ENCODE measurements at places on chromosomes 4 and X.

GRCh38 chr4:36328130-36328529 lies 46.7 kb downstream of the DTHD1 start:
- DNase-seq: no peak

- no peak for DNase-seq
These were observed 753.8 kb upstream of the PCDH7 start for GRCh38 chr4:29966386-29966785.

DNA sequence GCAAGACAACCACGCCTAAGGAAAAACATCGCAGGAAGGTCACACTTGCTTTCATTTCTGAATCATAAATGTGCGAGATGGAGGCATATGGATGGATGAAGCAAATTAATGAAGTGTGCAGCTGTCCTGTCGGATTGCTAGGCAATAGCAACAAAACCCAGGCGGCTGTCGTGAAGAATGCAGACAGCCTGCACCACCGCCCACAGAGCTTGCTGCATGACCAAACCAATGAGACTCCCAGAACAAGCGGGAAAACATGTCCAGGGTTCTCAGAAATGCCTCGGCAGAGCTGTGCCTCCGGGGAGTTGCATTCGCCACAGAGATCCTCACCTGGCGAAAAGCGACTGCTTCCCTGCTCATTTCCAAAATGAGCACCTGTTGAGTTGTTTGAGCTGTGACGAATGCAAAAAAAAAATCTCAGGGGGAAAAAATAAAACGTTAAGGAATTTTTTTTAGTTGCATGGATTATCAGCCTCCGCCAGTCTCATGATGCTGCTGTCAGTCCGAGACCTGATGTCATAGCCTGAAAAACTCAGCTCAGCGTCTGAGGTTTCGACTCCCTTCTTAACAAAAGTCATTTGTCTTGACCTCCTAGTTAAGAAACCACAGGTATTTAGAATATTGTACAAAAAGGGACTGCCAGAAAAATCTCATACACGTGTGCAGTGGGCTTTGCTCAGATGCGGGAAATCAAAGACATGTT lies 155.5 kb upstream of the MXRA5 start:
- no peak for DNase-seq

- no peak for DNase-seq
These were observed 36.1 kb downstream of the DMD start for GRCh38 chrX:33175201-33175600.

- DNase-seq: no peak
These were observed 43.1 kb upstream of the CYP2U1 start for GRCh38 chr4:107888237-107888636.

- no peak for DNase-seq
These were observed 45.0 kb downstream of the TIGD2 start for GRCh38 chr4:89156174-89156914.

- DNase-seq: no peak
These were observed 8.9 kb downstream of the BCLAF3 start for GRCh38 chrX:19981947-19982346.

DNA sequence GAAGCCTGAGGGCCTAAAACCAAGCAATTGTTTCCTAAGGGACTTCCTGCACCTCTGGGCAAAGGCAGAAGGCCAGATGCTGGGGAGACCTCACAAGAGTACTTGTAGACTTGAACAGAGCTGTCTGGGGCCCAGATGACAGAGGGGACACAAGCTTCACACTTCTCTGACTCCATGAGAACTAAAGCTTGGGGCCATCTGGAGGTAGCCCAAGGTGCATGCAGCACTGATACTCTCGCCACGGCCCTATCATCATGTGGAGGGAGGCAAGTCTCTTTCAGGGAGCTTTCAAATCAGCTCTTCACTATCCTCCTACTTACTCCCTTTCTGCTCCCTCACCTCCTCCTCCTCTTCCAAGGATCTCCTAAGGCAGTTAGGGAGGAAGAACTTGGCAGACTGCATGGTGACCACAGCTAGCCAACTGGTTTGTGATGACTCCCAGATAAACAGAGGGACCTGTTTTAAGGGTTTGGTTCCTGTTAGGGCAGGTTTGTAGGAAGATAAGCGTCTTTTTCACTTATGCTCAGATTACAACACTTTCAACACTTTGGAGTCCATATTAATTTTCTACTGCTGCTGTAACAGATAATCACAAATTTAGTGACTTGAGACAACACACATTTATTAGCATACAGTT lies 23.8 kb downstream of the MSL3 start:
- DNase-seq: no peak

DNA sequence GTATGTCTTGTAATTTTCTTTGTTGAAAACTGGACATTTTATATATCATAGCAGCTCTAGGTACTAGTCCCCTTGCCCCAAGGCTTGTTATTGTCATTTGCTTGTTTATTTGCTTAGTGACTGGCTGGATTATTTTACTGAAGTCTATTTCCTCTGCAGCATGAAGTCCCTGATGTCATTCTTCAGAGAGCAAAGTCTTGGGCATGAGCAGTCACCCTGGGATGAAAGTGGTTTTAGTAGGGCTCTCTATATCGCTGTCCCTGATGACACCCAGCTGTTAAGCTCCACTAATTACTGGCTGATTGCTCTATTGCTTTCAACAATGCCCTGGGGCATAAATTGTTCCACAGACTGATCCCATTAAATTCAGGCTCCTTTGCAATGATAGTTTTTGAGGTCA lies 113.5 kb upstream of the USP9X start:
- DNase-seq: no peak

DNA sequence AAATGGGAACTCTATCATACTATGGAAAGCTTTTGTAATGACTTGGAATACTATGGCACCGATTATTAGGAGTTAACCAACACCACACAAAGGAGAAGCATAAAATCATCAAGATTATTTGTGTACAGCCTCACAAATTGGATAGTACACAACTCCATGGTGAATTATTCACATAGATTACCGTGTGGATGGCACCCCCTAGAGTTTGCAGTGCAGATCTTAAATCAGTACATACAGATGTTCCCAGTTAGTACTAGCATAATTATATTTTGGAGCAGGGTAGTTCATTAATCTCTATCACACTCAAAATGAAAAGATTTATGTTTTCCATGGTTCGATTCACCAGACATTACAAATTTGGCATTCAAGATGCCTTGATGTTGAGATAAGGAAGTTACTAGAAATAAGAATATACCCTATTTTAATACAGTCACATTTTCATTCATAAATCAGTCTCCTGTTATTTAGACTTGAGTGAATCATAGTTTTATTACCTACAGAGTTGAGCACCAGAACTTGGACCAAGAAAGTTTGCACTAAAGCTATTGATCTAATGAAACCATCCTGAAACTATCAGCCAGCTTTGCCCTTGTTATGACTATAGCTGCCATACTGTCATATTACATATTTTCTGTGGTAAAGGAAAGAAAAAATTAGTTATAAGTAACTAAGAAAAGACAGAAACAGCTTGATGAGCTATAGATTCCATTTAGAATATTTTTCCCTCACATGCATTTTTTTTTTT lies 531.8 kb downstream of the GLUD2 start:
- DNase-seq: no peak

All from NCI-H1048 (cell line).